Dorsolateral prefrontal cortex (tissue), 122 donors: ENCODE measurements at places on chromosomes 2 and 18. TPM values are rescaled to one million over a fixed set of nuclear protein-coding genes. Genes with fewer than 3 reads are reported as not detected.

BMP10 gene
- total RNA-seq = not detected

IL18RAP gene
- not detected for total RNA-seq

STPG4 gene
- total RNA-seq = not detected

PRKAG3 gene
- total RNA-seq = not detected

C2orf72 gene
- total RNA-seq = 75.3 TPM

TDRD15 gene
- not detected for total RNA-seq

ZFAND2B gene
- total RNA-seq = 57.1 TPM

CCL20 gene
- total RNA-seq = not detected

QPCT gene
- total RNA-seq = 23.4 TPM

KLHL41 gene
- total RNA-seq = 2.8 TPM

SP140 gene
- total RNA-seq = 10.3 TPM

DLGAP1 gene
- 379 TPM for total RNA-seq

SNED1 gene
- 35.7 TPM for total RNA-seq

SGPP2 gene
- 23.5 TPM for total RNA-seq

LGALSL gene
- 20.7 TPM for total RNA-seq

SLC9A4 gene
- 0.39 TPM for total RNA-seq

GLI2 gene
- total RNA-seq = 1.4 TPM

VSNL1 gene
- 779 TPM for total RNA-seq

CYS1 gene
- 12.0 TPM for total RNA-seq

RGPD8 gene
- total RNA-seq = 31.3 TPM

GPD2 gene
- 47.7 TPM for total RNA-seq

POTEI gene
- 0.14 TPM for total RNA-seq

C1QL2 gene
- 15.4 TPM for total RNA-seq

SLC38A11 gene
- total RNA-seq = 16.8 TPM

WIPF1 gene
- 43.4 TPM for total RNA-seq

STON1 gene
- 3.3 TPM for total RNA-seq

STAMBP gene
- total RNA-seq = 41.6 TPM

PREB gene
- 33.8 TPM for total RNA-seq

CERKL gene
- 1.6 TPM for total RNA-seq

KIAA2012 gene
- total RNA-seq = 5.6 TPM
